ENCODE measurements at places on chromosomes 2 and 18.

DNA sequence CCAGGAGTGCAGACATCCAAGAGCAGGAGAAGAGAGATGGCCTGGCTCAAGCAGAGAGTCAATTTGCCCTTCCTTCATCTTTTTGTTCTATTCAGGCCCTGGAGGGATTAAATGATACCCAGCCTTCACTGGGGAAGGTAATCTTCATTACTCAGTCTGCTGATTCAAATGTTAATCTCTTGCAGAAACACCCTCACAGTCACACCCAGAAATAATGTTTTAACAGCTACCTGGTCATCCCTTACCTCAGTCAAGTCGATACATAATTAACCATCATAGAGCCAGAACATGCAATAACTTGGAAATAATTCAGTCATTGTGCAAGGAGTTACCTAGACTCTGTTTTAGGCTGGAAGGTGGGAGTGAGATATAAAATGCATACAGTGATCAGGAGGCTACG lies 163.7 kb upstream of the TNP1 start:
- no peak for DNase-seq

GRCh38 chr2:120344976-120345581 lies 857 bp upstream of the INHBB start:
- no peak for DNase-seq

DNA sequence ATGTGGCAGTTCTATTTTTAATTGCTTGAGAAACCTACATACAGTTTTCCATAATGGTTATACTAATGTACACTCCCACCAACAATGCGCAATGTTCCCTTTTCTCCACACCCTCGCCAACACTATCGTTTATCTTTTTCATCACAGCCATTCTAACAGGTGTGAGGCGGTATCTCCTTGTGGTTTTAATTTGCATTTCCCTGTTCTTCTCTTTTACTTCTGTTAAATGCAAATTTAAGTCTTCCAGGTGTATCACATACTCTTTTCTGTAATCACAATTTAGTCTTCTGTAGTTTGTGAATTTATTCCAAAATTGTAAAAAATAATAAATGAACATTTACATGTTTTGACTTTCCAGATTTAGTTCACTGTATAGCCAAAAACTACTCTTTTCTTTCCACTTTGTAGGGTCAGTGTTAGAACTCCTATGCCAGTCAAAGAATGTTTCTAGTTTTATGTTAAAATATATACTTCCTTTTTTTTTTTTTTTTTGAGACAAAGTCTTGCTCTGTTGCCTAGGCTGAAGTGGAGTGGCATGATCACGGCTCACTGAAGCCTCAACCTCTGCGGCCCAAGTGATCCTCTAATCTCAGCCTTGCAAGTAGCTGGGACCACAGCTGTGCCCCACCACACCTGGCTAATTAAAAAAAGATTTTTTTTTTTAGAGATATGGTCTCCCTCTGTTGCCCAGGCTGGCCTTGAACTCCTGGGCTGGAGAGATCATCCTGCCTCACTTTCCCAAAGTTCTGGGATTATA lies 15.4 kb upstream of the ACYP2 start:
- DNase-seq = no peak

DNA sequence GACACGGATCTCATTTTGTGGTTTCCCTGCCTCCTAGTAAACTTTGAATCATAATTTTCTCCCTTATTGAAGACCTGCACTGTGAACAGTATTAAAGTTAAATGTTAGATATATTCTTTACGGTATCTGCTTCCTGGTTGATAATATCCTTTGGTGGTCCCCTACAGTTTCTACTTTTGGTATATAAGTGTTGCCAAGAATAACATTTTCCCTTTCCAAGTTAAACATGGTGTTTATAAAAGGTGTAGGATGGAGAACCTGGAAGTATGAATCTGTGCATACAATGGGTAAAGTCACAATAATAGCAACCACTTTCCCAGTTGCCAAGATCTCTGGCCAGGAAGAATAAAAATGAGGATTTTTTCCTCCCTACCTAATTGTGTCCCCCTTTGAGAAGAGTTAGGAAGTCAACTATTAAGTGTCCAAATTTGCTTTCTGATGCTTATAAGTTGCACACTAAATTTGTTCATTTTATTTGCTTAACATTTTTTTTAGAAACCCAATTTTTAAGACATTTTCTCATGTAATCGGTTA lies 201.0 kb upstream of the STK17B start:
- no peak for DNase-seq

DNA sequence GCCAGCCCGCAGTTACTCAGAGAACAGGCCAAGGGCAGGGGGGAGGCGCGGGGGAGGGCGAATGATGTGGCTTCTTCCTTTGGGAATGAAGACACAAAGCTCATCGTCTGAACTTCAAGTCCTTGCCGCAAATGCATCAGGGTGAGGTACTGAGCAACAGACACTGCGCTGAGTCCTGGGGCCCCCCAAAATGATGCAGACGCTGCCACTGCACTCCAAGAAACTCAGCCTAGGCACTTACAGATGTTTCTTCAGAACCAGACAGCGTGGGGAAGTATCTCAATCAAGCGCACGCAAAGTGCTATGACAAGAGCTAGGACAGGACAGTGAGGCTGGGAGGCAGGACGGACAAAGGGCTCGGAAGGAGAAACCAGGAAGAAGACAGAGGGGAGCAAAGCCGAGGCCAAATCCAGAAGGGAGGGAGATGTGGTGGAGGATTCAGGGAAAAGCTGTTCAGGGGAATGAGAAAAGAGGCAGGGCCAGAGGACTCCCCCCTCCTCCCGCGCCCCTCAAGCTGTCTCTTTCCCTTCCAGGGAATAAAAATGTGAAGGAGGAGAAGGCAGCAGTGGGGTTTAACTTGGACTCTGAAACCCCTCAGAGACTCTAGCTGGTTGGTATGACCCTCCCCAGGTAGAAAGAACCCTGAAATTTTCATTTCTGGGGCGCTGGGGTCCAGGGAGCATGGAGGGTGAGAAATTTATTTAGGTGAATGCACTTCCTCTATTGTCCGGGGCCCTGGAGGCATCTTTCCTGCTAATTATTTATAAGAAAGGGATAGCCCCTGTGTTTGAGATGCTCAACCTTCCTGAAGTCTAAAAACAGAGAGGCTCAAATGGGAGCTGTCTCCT lies 34.9 kb downstream of the CIB4 start:
- peak; percentile 30 for DNase-seq

DNA sequence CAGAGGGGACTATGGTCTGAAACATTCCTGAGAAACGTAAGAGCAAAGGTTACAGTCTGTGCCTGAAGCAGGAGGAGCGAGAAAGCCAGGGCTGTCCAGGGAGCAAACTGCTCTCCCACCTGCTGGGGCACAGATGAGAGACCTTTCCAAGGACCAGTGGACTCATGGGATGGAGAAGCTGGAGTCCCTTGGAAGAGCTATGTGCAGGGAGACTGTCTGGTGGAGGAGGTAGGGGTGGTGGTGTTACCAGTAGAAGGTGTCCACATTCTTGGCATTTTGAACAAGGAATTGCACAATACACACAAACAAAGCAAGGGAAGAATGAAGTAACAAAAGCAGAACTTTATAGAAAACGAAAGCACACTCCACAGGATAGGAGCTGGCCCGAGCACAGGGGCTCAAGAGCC lies 97.9 kb upstream of the CYRIA start:
- DNase-seq = no peak

Measured in mesendoderm (in vitro differentiated cells).